ENCODE measurements at places on chromosomes 2 and 18.

GRCh38 chr2:140696449-140696848 is 1434.4 kb downstream of the LRP1B start:
- no peak for DNase-seq

DNA sequence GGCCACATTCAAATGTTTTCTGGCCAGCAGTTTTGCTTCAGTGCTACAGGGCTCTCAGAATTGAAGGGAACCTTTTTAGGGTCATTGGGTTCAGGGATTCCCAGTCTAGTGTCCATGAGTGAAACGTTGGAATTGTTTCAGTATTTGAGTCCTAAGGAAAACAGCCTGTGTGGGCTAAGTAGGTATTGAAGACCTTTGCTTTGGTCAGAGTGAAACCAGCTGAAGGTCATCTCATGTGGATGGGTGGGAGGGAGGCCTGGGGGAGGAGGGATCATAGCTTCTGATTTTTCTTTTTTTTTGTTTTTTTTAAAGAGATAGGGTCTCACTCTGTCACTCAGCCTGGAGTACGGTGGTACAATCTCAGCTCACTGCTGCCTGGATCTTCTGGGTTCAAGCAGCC is 20.2 kb downstream of the B3GNT2 start:
- DNase-seq = no peak

GRCh38 chr18:9106094-9106493 is 3.6 kb downstream of the NDUFV2 start:
- DNase-seq = no peak

DNA sequence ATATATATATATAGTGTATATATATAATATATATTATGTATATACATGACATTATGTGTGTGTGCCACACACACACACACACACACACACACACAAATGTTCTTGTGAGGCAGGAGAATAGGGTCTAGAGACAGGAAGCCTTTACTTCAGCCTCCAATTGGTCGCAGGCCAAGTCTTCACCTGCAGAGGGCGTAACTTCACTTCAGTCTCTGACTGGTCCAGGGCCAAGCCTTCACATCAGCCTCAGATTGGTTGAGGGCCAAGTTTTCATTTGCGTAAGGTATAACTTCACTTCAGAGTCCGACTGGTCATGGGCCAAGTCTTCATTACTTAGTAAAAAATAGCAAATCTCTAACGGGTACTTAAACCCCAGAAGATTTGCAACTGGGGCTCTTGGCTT is 13.2 kb upstream of the SS18 start:
- peak; percentile 20 for DNase-seq

GRCh38 chr2:100142393-100142792 is at the start of gene AFF3:
TSS of gene AFF3 (minus strand) at chr2:100142590. CDS start at chr2:100104454, 38,136 bp downstream.
- peak; percentile 40 for DNase-seq

GRCh38 chr2:236705295-236706105 is 135.9 kb downstream of the ACKR3 start:
- no peak for DNase-seq

- DNase-seq = no peak
Measured at GRCh38 chr2:196500686-196501431, 138.7 kb upstream of the CCDC150 start.

GRCh38 chr18:24934258-24934932 is 417.6 kb downstream of the ZNF521 start:
- no peak for DNase-seq

GRCh38 chr18:49274188-49274714 is 186.2 kb downstream of the DYM start:
- DNase-seq = no peak

GRCh38 chr18:70110678-70111077 is 94.8 kb downstream of the RTTN start:
- no peak for DNase-seq

Data from stimulated activated CD8-positive, alpha-beta memory T cell treated with anti-CD3 and anti-CD28 coated beads, Interleukin-2, amount 100 ng/mL, for 48 hours (primary cell).